GM12878 (cell line): ENCODE measurements at places on chromosomes 12 and 14. TPM values are rescaled to one million over a fixed set of nuclear protein-coding genes. Genes with fewer than 3 reads are reported as not detected.

Gene CIDEB
- total RNA-seq = 5.1 and 5.5 TPM in 2 replicates

Gene MIP
- 0.15 TPM in 1 of 2 replicates, not detected in the other for total RNA-seq

Gene SLC7A7
- 44.7 and 50.8 TPM in 2 replicates for total RNA-seq

Gene APAF1
- total RNA-seq = 13.5 and 18.0 TPM in 2 replicates

Gene C1QL4
- total RNA-seq = not detected in 2 replicates

Gene CNTN1
- total RNA-seq = 0.19 TPM in 1 of 2 replicates, not detected in the other

GRCh38 chr14:94536836-94537235 lies 24.4 kb upstream of the SERPINA4 start:
- H3K27ac ChIP-seq = no peak overlapping the region
- peaks cover 7% of the 10 kb centered on the region for H3K4me1 ChIP-seq
- no peaks in the 10 kb centered on the region for H3K27me3 ChIP-seq
- DNase-seq = no peak
- no peaks in the 10 kb centered on the region for H3K36me3 ChIP-seq

DNA sequence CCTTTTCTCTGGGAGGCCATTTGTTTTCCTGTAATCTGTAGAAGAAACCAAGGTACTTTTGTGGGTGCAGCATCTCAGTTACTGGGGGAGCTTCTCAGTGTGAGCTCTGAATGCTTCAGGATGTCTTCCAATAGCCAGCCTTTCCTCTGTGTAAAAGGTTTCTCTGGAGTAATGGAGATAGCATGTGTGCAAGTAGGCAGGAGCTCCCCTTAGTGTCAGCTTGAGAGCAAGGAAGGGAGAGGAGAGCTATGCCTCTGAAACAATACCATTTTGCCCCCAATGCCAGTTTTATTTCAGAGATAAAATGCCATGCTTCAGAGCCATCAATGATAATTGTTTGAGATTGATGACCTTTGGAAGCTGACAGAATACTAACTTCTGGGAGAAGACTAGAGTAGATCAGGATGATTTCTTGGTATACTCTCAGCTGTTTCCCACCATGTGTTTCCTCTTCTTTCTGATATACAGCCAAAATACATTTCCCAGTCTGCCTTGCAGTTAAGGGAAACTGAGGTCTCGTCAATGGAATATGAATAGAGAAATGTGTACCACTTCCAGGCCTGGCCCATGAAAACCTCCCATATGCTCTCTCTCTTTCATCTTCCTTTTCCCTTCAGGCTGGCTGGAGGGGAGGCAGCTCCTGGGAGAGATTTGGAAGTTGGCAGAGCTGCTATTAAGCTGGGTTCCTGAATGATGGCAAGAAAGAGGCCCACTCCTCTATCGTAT lies 125.7 kb downstream of the CRADD start:
- no peak overlapping the region for H3K4me3 ChIP-seq
- no peaks in the 10 kb centered on the region for H3K27me3 ChIP-seq
- H3K36me3 ChIP-seq = no peaks in the 10 kb centered on the region
- no peak overlapping the region for H3K27ac ChIP-seq

- no peak overlapping the region for H3K4me3 ChIP-seq
- H3K36me3 ChIP-seq = no peaks in the 10 kb centered on the region
- no peaks in the 10 kb centered on the region for H3K4me1 ChIP-seq
- H3K27me3 ChIP-seq = no peaks in the 10 kb centered on the region
- no peak for DNase-seq
- no peak overlapping the region for H3K27ac ChIP-seq
Observed at GRCh38 chr14:103894723-103895059, 33.6 kb upstream of the TDRD9 start.

DNA sequence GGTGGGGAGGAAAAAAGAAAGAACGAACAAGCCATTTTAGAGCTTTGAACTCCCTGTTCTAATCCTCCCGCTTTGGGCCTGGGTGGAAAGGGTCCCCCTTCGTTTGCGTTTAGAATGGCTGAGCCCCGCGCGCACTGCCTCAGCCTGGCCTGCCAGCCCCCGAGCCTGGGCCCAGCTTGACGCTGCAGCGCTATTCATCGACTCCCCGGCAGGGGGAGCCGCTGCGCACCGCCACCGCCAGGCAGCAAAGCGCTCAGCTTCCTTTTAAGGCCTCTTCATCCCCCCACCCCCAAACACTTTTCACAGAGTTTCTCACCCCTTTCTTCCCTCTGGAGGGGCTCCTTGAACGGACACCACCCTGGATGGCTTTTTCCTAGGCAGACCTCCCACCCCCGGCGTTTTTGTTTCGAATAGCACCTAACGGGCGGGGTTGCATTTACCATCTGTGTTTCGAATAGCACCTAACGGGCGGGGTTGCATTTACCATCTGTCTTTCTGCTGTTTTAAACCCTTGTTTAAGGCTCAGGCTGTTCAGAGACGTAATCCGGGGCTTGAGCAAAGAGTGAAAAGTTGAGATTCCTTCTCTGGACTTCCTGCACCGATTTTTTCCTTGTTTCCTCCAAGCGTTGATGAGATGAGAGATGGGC lies 56.4 kb upstream of the PIWIL1 start:
- no peak overlapping the region for H3K27ac ChIP-seq
- no peaks in the 10 kb centered on the region for H3K36me3 ChIP-seq
- H3K27me3 ChIP-seq = no peaks in the 10 kb centered on the region
- H3K4me1 ChIP-seq = no peaks in the 10 kb centered on the region
- DNase-seq = no peak
- no peak overlapping the region for H3K4me3 ChIP-seq

DNA sequence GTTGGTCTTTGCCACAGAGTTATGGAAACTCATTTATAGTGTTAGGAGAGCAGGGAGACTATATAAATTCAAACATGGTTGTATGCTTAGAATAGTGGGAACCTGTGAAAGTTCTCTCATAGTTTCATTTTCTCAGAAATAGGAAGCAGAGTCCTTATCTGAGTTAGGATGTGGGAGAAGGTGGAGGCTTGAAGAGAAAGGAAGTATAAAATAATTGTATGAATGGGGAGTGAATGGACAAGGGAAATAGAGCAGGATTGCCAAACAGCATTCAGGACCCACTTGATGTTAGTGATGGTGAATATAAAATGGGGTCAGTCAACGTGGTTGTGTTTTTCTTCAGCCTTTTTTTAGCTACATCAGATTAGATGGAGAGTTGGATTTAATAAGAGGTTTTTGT lies 34.0 kb upstream of the TPH2 start:
- H3K27me3 ChIP-seq = no peaks in the 10 kb centered on the region
- H3K4me3 ChIP-seq = no peak overlapping the region
- no peak overlapping the region for H3K27ac ChIP-seq
- no peak for DNase-seq
- peaks cover 4% of the 10 kb centered on the region for H3K36me3 ChIP-seq

GRCh38 chr14:38929416-38929815 lies 173.6 kb downstream of the SEC23A start:
- H3K4me3 ChIP-seq = no peak overlapping the region
- H3K4me1 ChIP-seq = no peaks in the 10 kb centered on the region
- H3K27me3 ChIP-seq = no peaks in the 10 kb centered on the region
- no peaks in the 10 kb centered on the region for H3K36me3 ChIP-seq
- H3K27ac ChIP-seq = no peak overlapping the region
- no peak for DNase-seq

DNA sequence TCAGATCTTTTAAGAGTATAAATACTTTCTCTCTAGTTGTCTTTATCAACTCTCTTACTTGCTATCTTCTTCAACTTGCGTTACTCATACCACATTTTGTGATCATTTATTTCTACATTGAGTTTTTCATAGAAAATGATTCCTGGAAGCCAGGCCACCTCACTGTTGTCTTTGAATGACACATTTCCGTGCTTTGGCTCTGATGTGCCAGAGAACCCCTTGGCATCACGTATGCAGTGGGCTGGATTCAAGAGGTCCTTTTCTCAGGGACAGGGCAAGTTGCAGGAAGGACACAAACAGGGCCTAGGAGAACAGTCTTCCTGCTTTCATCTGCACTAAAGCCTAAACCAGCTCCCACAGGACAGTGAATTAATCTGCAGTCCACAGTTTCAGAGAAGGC lies 70.3 kb upstream of the PYGL start:
- no peak overlapping the region for H3K27ac ChIP-seq
- no peaks in the 10 kb centered on the region for H3K4me1 ChIP-seq
- H3K4me3 ChIP-seq = no peak overlapping the region
- H3K36me3 ChIP-seq = no peaks in the 10 kb centered on the region

- no peak for DNase-seq
- H3K36me3 ChIP-seq = no peaks in the 10 kb centered on the region
- H3K4me3 ChIP-seq = no peak overlapping the region; the same call in 1 of the 2 replicates
- H3K27ac ChIP-seq = peak overlapping the region; percentile 31; the same call in 1 of the 2 replicates
- H3K4me1 ChIP-seq = no peaks in the 10 kb centered on the region
Observed at GRCh38 chr12:33587784-33588712, 148.4 kb upstream of the SYT10 start.

GRCh38 chr12:124129132-124129531 lies 156.1 kb downstream of the ZNF664 start:
- H3K4me1 ChIP-seq = peaks cover 53% of the 10 kb centered on the region
- DNase-seq = no peak
- H3K4me3 ChIP-seq = no peak overlapping the region
- H3K27ac ChIP-seq = no peak overlapping the region

DNA sequence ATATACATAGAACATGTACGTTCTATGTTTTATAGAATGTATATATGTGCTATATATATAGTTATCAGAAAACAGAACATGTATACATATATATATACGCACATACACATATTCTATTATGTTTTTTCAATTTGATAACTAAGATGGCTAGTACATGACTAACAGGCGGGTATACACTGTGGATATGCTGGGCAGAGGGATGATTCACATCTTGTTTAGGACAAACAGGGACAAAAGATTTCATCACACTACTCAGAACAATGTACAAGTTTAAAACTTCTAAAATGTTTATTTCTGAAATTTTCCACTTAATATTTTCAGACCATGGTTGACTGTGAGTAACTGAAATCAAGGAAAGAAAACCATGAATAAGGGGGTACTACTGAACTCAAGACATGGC lies 17.4 kb downstream of the TIMELESS start:
- no peak overlapping the region for H3K27ac ChIP-seq
- H3K27me3 ChIP-seq = no peaks in the 10 kb centered on the region
- H3K36me3 ChIP-seq = peaks cover 17% of the 10 kb centered on the region; the same call in 1 of the 2 replicates
- no peak overlapping the region for H3K4me3 ChIP-seq
- no peaks in the 10 kb centered on the region for H3K4me1 ChIP-seq
- DNase-seq = no peak

DNA sequence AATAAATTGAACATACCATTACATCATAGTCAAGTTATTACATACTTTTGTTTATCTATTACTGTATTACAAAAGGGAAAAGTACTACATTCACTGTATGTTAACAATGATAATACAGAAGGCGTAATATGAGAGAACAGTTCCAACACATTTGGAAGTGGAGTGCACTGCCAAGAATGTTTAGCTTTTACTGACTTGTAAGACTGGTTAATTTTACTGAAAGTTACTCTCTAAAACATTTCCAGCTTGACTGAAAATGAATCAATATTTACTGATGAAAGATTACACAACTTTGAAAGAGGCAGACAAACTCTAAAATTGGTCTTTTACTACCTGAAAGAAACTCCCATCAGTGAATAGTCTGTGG lies 728.5 kb downstream of the FSCB start:
- H3K4me1 ChIP-seq = no peaks in the 10 kb centered on the region
- H3K36me3 ChIP-seq = no peaks in the 10 kb centered on the region
- no peak overlapping the region for H3K4me3 ChIP-seq

- DNase-seq = no peak
- H3K4me1 ChIP-seq = peaks cover 11% of the 10 kb centered on the region; the same call in 1 of the 2 replicates
- no peaks in the 10 kb centered on the region for H3K36me3 ChIP-seq
- H3K27me3 ChIP-seq = no peaks in the 10 kb centered on the region
- peak overlapping the region; percentile 35; the same call in 1 of the 2 replicates for H3K4me3 ChIP-seq
Observed at GRCh38 chr12:31928246-31929026, 30.8 kb upstream of the RESF1 start.
